ENCODE measurements at places on chromosomes 16 and 17.

DNA sequence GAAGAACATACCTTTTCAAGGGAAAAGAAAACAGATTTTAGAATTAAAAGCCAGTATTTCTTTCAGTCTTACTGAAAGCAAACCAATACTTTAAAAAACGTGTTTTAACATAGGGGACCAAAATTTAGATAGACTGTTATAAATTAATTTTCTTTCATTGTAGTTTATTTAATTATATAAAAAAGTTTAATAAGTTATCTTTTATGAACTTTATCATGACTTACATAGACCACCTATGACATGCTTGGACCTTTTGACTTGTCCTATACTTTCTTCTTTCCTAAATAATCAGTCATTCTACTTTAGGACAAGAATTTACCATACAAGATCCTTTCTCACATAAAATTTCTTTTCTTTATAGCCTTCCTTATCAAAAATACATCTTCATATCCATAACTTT lies 102.0 kb upstream of the HAS3 start:
- no peak for DNase-seq

DNA sequence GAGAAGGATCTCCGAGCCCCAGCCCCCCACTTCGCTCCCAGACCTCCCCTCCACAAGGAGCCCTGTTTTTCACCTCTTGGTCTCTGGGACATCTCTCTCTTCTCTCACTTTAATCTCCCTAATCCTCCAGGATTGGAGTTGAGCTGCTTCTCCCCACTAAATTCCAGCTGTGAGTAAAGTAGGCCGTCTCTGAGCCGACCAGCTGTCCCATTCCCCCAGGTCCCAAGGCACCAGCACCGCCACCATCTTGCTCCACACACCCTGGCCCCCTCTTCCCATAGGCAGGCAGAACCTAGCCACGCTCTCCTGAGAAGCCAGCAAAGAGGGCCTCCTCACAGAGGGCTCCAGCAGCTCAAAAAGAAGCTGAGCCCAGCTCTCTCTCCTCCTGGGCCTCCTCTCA lies 878 bp downstream of the DLG4 start:
- no peak for DNase-seq

DNA sequence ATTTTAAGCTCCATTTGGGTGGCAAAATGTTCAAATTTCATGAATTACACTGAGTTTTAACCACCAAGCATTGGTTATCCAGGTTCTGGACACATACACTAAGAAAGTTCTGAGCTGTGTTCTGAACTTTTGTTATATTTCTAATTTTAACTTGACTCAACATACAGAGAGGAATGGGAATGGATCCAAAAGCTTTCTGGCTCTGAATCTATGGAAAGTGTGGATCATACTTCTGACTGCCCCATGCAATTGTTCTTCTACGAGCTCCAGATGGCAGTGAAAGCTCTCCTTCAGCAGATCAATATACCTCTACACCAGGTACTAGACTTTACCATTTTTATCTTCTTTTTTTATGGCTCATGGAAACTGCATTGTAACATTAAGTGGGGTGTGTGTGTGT lies 113.0 kb upstream of the NOG start:
- no peak for DNase-seq

GRCh38 chr17:41490000-41490990 lies 585 bp upstream of the KRT36 start:
- no peak for DNase-seq

- no peak for DNase-seq
Observed at GRCh38 chr16:47571049-47571448, 109.9 kb downstream of the PHKB start.

Measured in urothelium cell line (cell line).